ENCODE measurements at places on chromosomes 7 and 10. TPM values are rescaled to one million over a fixed set of nuclear protein-coding genes. Genes with fewer than 3 reads are reported as not detected.

Gene HTR5A
- total RNA-seq, result not detected

- no peaks in the 10 kb centered on the region for H3K36me3 ChIP-seq
- H3K4me1 ChIP-seq, result no peaks in the 10 kb centered on the region
- H3K27me3 ChIP-seq, result no peaks in the 10 kb centered on the region
Observed at GRCh38 chr7:104275900-104276299, 52.5 kb upstream of the LHFPL3 start.

Gene DPY19L1
- 103 TPM for total RNA-seq

Gene GALNT17
- total RNA-seq, result not detected

- H3K27me3 ChIP-seq, result no peaks in the 10 kb centered on the region
- H3K36me3 ChIP-seq, result no peaks in the 10 kb centered on the region
- no peak overlapping the region for H3K4me3 ChIP-seq
- DNase-seq, result no peak
- no peak overlapping the region for H3K27ac ChIP-seq
Observed at GRCh38 chr7:10644849-10645248, 328.8 kb upstream of the PHF14 start.

- H3K4me3 ChIP-seq, result no peak overlapping the region
- no peaks in the 10 kb centered on the region for H3K27me3 ChIP-seq
- peaks cover 13% of the 10 kb centered on the region for H3K36me3 ChIP-seq
- no peak for DNase-seq
- H3K4me1 ChIP-seq, result peaks cover 92% of the 10 kb centered on the region
Observed at GRCh38 chr10:32938554-32939061, 19.4 kb downstream of the ITGB1 start.

DNA sequence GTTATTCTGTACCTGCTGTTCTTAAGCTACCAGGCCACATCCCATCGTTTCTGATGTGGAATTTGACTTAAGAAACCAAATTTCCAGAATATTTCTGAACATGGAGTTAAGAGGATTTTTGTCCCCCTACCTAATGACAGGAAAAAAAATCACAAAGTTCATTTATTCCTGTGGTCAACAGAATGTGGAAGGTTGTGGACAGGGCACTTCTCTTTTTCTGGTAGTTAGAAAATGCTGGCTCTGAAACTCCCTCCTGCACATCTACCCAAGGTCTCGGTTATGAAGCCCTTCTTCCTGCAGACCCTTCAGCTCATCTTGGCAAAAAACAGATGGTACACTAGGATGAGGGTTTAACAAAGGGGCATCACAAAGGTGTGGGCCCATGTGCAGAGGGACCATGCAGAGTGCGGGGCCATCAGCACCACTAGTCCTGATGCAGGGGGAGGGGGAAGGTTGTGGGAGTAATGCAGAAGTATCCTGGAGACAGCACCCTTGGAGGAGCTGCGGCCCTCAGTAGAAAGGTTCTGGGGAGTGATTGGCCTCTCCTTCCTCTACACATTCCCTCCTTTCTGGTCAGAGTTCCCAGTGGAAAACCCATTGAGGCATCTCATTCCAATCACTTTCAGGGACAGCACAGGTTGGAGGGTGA, 9.8 kb downstream of the ALOX5 start:
- no peak overlapping the region for H3K27ac ChIP-seq
- DNase-seq, result no peak
- H3K27me3 ChIP-seq, result peaks cover 9% of the 10 kb centered on the region
- no peaks in the 10 kb centered on the region for H3K4me1 ChIP-seq

DNA sequence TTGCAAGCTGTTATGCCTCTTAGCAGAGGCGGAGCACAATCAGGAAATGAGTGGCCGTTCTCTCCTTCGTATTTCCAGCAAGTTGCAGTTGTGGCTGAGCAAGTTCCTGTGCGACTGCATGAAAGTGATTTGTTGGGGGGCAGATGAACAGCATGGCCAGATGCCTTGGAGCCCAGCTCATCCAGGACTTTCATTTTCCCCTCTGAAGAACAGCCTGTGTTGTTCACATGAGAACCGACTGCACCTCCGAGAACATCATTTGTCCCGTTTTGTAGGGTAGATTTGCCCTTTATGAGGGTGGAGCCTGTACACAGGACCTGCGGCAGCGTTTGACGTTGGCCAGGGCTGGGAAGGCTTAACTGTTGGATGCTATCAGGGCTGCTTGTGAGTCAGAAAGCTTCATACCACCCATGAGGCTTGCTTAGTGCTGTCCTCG, 4.4 kb downstream of the BAG3 start:
- peak overlapping the region; percentile 90 for H3K4me3 ChIP-seq
- H3K27ac ChIP-seq, result peak overlapping the region; percentile 99
- no peaks in the 10 kb centered on the region for H3K36me3 ChIP-seq

- H3K27ac ChIP-seq, result no peak overlapping the region
- no peak overlapping the region for H3K4me3 ChIP-seq
- H3K4me1 ChIP-seq, result no peaks in the 10 kb centered on the region
- H3K27me3 ChIP-seq, result 0 out of 2 replicates have a peak, but pooled peaks cover 3% of the 10 kb centered on the region
- no peak for DNase-seq
Observed at GRCh38 chr7:50857804-50858489, 75.3 kb upstream of the GRB10 start.

DNA sequence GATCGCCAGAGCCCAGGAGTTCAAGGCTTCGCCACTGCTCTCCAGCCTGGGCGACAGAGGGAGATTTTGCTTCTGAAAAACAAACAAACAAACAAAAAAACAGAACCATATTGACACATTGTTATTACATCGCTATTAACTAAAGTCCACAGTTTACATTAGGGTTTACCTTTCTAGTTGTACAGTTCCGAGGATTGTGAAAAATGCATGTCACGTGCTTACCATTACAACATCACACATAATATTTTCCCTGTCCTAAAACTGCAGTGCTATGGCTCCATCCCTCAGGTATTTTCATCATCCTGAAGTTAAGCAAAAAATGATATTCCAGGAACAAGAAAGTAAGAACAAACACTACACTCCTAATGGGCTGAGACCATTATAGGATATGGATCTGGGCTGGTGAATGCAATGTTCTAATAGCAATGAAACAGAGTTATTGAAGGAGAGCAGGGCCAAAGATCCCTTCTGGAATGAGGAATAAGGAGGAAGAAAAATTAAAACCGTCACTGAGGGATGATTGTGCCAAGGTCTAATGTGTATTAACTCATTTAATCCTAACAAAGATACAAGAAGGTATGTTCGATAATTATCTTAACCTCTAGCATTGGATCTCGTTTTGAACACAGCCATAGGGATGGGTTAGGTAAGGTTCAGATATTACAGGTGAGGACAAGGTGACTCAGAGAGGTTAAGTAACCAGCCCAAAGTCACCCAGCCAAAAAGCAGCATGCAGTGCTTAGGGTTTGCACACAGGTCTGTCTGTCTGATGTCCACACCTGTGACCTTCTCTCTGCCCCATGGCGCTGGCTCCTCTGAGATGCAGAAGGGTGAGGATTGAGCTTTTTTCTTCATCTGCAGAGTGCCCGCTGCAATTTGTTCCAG, 14.0 kb upstream of the CUX1 start:
- H3K36me3 ChIP-seq, result no peaks in the 10 kb centered on the region
- peaks cover 8% of the 10 kb centered on the region for H3K27me3 ChIP-seq
- H3K27ac ChIP-seq, result no peak overlapping the region
- no peak for DNase-seq
- H3K4me1 ChIP-seq, result no peaks in the 10 kb centered on the region

- H3K27me3 ChIP-seq, result no peaks in the 10 kb centered on the region
- H3K36me3 ChIP-seq, result no peaks in the 10 kb centered on the region
- no peak overlapping the region for H3K27ac ChIP-seq
- DNase-seq, result no peak
- peaks cover 61% of the 10 kb centered on the region for H3K4me1 ChIP-seq
Observed at GRCh38 chr10:119273413-119273812, 66.0 kb downstream of the GRK5 start.

Gene TRIM50
- total RNA-seq, result not detected

DNA sequence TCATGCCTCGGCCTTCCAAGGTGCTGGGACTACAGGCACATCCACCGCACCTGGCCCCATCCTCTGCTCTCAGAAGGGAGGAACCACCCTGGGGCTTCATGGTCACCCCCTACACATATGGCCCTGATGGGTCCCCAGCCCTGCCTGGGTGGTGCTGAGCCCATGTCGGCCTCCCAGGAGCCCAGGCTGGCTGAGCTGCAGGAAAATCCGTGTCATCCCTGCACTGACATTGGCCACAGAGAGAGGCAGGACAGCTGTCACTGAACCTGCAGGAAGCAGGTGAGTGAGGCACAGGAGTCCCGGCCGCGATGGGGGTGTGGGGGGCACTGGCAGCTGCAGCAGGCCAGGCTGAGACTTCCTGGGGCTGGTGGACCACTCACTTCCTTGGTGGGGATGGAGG, 8.0 kb downstream of the GRIFIN start:
- no peaks in the 10 kb centered on the region for H3K36me3 ChIP-seq
- H3K4me3 ChIP-seq, result no peak overlapping the region
- peaks cover 7% of the 10 kb centered on the region for H3K4me1 ChIP-seq
- no peak for DNase-seq
- no peak overlapping the region for H3K27ac ChIP-seq
- no peaks in the 10 kb centered on the region for H3K27me3 ChIP-seq

GRCh38 chr10:26797340-26797739, 63.4 kb downstream of the ABI1 start:
- DNase-seq, result no peak
- H3K27me3 ChIP-seq, result no peaks in the 10 kb centered on the region
- H3K4me1 ChIP-seq, result no peaks in the 10 kb centered on the region
- H3K4me3 ChIP-seq, result no peak overlapping the region
- no peak overlapping the region for H3K27ac ChIP-seq

- H3K27ac ChIP-seq, result peak overlapping the region; percentile 74
- peaks cover 24% of the 10 kb centered on the region for H3K4me1 ChIP-seq
- DNase-seq, result peak; percentile 68
Observed at GRCh38 chr7:131111081-131111576, 216.5 kb upstream of the MKLN1 start.

- H3K4me1 ChIP-seq, result peaks cover 3% of the 10 kb centered on the region
- DNase-seq, result no peak
- peak overlapping the region; percentile 54 for H3K4me3 ChIP-seq
- H3K27me3 ChIP-seq, result no peaks in the 10 kb centered on the region
- peaks cover 2% of the 10 kb centered on the region for H3K36me3 ChIP-seq
- no peak overlapping the region for H3K27ac ChIP-seq
Observed at GRCh38 chr10:42754155-42755027, 28.2 kb upstream of the BMS1 start.

GRCh38 chr10:95499482-95499989, 61.6 kb downstream of the SORBS1 start:
- no peaks in the 10 kb centered on the region for H3K36me3 ChIP-seq
- peaks cover 25% of the 10 kb centered on the region for H3K4me1 ChIP-seq
- DNase-seq, result no peak

Gene FOXP2
- total RNA-seq, result 0.54 TPM

DNA sequence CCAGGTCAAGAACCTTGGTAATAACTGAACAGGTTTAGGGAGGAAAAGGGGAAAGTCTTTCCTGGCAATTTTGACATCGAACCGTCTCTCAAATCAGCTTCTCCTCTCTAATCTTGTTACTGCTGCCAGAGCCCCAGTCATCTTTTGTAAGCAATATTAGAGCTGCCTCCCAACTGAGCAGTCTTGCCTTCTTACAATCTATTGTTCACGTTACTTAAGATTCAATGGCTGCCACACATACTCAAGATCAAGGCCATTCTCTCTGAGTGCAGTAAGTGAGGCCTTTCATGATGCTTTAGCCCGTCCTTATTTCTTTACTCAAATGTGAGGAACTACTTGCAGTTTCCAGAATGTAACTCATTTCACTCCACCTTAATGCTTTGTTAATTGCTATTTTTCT, 12.4 kb downstream of the NET1 start:
- no peaks in the 10 kb centered on the region for H3K4me1 ChIP-seq
- no peak for DNase-seq
- no peaks in the 10 kb centered on the region for H3K27me3 ChIP-seq
- H3K36me3 ChIP-seq, result no peaks in the 10 kb centered on the region
- no peak overlapping the region for H3K4me3 ChIP-seq

DNA sequence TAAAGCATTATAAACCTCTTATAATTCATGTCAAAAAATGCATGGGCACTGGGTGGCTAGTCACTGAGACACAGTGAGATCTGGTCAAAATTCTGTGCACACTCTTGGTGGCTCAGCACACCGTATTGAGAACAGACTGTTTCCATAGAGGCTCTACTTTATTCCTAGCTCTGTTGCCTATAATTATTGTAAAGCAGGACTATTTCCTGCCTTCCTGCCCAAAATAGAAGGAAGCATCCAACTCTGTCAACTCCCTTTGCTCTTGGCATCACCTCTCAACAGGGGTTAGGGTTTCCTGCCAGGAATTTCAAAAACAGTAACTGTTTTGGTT, 45.1 kb downstream of the PTN start:
- no peaks in the 10 kb centered on the region for H3K27me3 ChIP-seq
- no peak overlapping the region for H3K4me3 ChIP-seq
- no peaks in the 10 kb centered on the region for H3K4me1 ChIP-seq
- DNase-seq, result no peak
- no peak overlapping the region for H3K27ac ChIP-seq

DNA sequence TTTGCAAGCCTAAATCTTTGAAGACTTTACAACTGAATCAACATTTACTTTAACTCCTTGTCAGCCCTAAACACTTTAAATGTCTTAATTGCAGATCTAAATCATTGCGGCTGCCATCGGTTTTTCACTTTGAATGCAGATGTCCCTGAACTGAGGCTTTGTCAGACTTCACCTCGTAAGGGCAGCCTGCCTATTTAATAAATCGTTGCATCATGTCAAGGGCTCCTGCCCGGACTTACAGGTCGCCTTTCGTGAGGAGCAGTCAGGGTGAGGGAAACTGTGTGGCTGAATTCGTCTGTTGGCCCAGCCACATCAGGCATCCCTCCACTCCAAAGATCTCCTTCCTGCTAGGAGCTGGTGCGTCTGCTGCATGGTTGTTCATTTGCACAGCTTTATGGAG, 368.2 kb upstream of the NPVF start:
- no peaks in the 10 kb centered on the region for H3K4me1 ChIP-seq
- H3K36me3 ChIP-seq, result no peaks in the 10 kb centered on the region

GRCh38 chr10:69382382-69383117, 34.2 kb downstream of the TACR2 start:
- no peaks in the 10 kb centered on the region for H3K4me1 ChIP-seq
- no peaks in the 10 kb centered on the region for H3K36me3 ChIP-seq
- H3K27ac ChIP-seq, result no peak overlapping the region
- no peak overlapping the region for H3K4me3 ChIP-seq
- DNase-seq, result no peak

Gene NRAP
- total RNA-seq, result not detected

DNA sequence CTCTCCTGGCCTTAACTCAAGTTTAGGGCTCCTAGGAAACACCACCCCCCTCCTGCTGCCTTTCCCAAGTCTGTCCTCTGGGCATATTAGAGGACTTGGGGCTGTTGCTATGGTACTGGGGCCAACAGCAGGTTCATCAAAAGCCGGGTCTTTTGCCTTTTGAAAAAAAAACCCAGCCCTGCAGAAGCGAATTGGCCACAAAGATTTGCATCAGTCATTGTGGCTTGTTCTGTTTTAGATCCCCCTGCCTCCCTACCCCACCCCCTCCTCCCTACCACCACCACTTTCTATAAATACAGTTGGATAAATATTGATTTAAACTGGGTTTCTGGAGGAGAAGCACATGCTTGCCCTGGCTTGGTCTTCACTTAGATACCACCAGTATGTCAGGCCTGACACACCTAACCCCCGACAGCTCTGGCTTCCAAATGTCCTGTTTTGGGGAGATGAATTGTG, 7.0 kb downstream of the MXI1 start:
- 0 out of 2 replicates have a peak, but pooled peaks cover 4% of the 10 kb centered on the region for H3K4me1 ChIP-seq
- DNase-seq, result no peak
- no peaks in the 10 kb centered on the region for H3K36me3 ChIP-seq
- no peak overlapping the region for H3K27ac ChIP-seq

GRCh38 chr7:44324481-44325200, 753 bp downstream of the CAMK2B start:
- no peaks in the 10 kb centered on the region for H3K4me1 ChIP-seq
- no peak overlapping the region for H3K27ac ChIP-seq
- H3K27me3 ChIP-seq, result peaks cover 9% of the 10 kb centered on the region
- no peak for DNase-seq

Gene PNLIPRP2
- 0.72 TPM for total RNA-seq

Data from Panc1 (cell line).